ENCODE measurements at places on chromosomes 6 and 20.

- peak; percentile 82 for DNase-seq
These were observed 26.0 kb upstream of the PLAGL1 start for GRCh38 chr6:144033816-144034735.

DNA sequence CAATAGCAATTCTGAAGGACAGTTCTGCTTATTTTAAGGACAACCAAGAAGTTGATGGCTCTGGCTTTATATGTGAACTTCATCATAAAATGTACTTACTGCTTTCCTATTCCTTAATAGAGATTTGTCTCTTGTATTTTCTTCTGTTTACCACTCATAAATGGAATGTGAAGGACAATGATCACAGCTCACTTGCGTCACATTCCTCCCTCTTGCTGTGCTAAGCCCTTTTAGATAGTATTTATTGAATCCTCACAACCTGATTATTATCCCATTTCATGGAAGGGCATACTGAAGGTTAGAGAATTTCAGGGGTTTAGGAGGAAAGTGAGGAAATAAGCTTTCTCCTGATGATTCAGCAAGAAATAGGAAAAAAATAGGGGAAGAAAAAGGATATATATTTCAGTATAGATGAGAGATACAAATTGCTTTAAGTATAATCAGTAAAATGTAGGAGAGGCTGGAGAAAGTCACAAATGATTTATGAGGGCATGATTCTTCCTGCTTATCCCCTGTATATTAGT lies 132.9 kb downstream of the AIG1 start:
- no peak for DNase-seq

DNA sequence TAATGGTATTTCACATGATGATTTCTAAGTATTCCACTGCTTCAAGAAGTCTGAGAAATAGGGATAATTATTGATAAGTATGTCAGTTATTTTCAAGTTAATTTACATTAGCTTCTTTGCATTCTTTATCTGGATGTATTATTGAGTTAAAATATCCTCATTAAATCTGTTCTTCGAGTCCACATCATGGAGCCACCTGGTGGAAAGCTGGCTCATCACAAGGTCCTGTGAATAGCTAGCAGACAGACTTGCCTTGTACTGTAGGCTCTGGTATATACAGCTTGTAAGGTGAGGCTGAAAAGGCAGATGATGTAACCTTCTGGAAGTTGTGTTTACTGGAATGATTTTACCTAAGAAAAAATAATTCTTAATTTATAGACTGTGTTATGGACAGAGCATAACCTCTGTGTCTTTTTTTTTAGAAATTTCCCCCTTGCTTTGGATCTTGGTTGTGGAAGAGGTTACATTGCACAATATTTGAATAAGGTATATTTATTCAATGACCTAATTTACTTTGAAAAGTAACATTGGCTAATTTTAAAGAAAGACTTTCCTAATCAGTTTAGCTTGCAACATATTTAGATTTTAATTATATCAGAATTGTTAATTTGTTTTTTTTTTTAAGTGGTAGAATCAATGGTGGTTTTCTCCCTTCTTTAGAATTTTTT lies 3.5 kb downstream of the NDUFAF5 start:
- DNase-seq: no peak

DNA sequence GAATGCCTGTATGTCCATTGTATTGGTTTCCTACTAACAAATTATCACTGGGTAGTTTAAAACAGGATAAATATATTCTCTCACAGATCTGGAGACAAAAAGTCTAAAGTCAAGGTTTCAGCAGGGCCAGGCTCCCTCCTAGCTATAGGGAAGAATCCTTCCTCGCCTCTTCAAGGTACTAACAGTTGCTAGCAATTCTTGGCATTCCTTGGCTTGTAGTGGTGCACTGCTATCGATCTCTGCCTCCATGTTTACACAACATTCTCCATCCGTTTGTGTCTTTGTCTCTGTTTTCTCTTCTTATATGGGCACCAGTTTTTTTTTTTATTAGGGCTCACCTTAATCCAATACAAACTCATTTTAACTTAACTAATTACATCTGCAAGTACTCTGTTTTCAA lies 48.9 kb downstream of the OR2B6 start:
- DNase-seq: no peak

- DNase-seq: no peak
These were observed 91.2 kb downstream of the DLL1 start for GRCh38 chr6:170199716-170200115.

GRCh38 chr6:44226368-44227147 lies 3.2 kb downstream of the SLC29A1 start:
- no peak for DNase-seq

GRCh38 chr6:89250239-89250638 lies 33.1 kb upstream of the GABRR1 start:
- DNase-seq: no peak

GRCh38 chr6:12350644-12351170 lies 60.5 kb downstream of the EDN1 start:
- DNase-seq: no peak

DNA sequence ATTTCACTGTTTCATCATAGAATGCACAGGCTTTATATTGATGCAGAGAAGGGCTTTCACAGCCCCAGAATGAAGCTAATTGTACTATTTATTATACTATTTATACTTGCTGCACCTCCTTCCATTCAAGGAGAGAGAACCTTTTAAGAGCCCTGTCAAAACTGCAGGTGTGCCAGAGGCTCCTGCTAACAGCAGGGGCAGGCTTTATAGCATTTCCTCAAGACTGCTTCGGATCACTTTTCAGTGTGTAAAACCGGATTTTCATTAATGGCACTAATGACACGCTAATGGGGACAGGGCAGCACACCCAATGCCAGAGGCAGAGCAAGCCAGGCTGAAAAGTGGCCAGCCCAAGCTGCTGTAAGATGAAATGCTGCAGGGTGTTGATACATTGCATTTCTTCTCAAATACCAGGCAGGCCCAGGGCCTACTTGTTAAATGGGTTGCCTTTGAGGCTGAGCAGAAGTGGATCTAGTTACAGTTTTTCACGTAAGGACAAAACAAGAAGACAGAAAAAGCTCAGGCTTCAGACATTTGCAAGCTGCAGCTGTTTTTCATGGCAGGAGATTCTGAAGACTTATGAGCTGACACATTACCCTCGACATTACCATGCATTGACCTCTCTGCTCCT lies 487.7 kb upstream of the BTBD3 start:
- DNase-seq: no peak

GRCh38 chr6:25488156-25488555 lies 163.9 kb upstream of the SCGN start:
- DNase-seq: no peak

DNA sequence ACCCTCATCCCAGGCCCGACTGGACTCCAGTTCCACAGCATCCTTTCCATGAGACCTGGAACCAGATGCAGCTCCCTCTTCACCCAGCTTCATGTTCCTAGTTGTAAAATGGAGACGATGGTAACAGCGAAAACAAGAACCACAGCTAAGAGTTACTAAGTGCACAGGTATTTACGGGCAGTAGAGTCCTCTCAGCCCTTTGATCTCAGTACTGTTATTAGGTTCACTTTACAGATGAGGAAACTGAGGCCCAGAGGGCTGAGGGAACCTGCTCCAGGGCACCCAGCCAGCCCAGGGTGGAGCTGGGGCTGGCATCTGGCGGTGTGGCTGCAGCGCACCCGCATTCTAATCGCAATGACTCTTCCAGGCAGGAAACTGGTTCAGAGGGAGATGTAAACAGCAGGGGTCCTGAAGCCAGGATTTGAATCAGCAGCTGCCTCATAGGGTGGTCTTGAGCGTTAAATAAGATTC lies 858 bp downstream of the BCAS1 start:
- DNase-seq: no peak

Data from stromal cell of bone marrow (primary cell).